ENCODE measurements at places on chromosomes 7 and 10.

- DNase-seq, result no peak
Observed at GRCh38 chr7:42345478-42346299, 108.7 kb upstream of the GLI3 start.

- no peak for DNase-seq
Observed at GRCh38 chr7:45055594-45056219, 33.1 kb downstream of the NACAD start.

- no peak for DNase-seq
Observed at GRCh38 chr10:129416956-129417765, 49.9 kb upstream of the MGMT start.

GRCh38 chr10:122974023-122974422 is 6.2 kb upstream of the PSTK start:
- no peak for DNase-seq

GRCh38 chr10:96341219-96342182 is 17.3 kb downstream of the OPALIN start:
- no peak for DNase-seq

DNA sequence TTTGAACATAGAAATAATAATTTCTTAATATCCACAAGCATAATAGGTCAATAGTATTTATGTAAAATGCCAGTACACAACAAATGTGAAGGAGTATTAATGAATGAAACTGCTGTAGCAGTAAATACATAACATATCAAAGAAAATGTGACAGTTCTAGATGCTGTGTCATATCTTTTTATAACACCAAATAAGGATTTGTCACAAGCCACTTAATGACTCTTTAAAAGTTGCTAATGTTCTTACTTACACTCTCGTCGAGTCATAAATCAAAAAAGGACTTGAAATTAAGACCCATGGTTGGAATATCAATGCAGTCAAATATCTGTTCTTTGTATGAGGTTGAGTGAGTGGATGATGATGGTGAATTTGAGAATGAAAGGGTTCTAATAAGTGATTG is 96.6 kb downstream of the CELF2 start:
- DNase-seq, result no peak

DNA sequence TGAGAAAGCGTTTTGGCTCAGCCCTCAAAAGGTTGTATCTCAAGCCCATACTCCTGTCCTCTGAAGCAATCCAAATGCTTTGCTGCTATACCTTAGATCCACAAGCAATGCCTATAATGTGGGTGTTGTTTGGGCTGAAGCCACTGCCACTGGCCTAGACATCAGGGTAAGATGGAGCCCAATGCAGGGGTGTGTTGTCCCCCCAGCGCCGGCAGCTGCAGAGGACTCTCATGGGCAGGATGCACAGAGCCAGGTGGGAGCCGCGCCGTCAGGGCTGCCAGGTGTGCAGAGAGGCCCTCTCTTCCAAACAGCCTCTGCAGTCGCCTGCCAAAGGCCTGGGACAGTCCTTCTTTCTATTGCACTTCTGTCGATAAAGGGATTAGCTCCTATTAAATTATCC is 205.2 kb upstream of the SHH start:
- DNase-seq, result no peak

All from NCI-H446 (cell line).